ENCODE measurements at places on chromosomes 6 and 20.

DNA sequence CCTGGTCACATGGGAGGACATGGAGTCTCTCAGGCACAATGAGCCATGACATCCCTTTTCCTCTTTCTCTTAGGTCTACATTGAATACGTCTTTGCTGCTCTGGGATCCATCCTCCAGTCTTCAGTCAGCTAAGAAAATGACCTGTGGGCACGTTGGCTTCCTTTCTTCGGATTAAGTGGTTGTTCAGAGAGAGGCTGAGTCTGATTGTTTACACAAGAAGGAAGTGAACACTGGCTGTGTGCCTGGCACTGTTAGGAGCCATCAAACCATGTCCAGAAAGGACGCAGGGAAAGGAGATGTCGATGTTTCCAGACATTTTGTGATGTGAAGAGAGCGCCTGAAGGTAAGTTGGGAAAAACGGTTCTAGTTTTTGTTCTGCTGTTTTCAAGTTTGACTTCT, 309.9 kb upstream of the CDYL start:
- no peak for DNase-seq

- no peak for DNase-seq
Observed at GRCh38 chr6:161542346-161542980, 268.6 kb upstream of the AGPAT4 start.

GRCh38 chr6:53646606-53647005, 18.9 kb downstream of the KLHL31 start:
- DNase-seq: no peak

- DNase-seq: no peak
Observed at GRCh38 chr20:58753267-58753921, 60.8 kb downstream of the NPEPL1 start.

DNA sequence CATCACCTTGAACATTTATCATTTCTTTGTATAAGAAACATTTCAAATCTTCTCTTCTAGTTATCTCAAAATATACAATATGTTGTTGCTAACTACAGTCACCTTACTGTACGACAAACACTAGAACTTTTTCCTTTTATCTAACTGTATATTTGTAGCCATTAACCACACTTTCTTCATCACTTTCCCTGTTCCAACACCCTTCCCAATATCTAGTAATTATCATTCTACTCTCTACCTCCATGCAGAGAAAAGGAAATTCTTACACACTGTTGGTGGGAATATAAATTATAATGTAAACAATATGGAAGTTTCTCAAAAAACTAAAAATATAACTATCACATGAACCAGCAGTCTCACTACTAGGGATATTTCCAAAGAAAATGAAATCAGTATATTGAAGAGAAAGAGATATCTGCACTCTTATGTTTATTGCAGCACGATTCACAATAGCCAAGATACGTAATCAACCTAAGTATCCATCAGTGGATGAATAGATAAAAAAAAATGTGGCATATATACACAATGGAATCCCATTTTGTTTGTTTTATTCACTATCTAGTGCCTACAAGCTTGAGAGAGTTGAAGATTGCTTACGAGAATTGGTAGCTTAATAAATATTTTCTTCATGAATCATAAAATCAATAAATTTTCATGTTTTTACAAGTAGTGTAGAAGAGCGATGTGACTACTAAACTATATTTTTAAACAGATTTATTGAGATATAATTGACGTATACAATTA, 2.4 kb downstream of the RHAG start:
- no peak for DNase-seq

DNA sequence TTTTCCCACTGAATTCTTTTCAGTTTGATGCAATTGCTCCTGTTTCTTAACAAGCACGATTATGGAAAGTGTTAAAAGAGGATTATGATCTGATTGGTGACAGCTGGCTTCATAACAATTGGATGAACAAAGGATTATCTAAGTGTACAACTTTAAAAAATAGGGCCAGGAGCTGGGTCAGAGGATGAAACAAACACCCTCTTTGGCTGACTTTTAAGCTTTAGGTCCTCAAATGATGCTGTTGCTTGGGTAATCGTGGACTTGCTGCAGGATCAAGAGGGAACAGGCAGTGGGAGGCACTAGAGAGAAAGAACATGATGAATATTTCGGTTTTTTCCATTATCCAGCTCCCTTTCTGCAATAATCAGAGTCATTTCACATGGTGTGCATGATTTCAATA, 35.5 kb upstream of the TMX4 start:
- DNase-seq: no peak

GRCh38 chr6:163501026-163501425, 86.5 kb downstream of the QKI start:
- no peak for DNase-seq

DNA sequence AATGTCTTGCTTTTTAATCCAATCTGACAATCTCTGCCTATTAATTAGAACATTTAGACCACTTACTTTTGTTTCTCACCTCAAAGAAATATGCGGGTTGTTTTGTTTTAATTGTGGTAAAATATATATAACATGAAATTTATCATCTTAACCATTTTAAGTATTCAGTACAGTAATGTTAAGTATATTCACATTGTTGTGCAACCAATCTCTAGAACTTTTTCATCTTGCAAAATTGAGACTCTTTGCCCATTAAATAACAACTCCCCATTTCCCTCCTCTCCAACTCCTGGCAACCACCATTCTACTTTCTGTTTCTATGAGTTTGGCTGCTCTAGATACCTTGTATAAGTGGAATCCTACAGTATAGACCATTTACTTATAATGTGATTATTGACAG, 13.8 kb upstream of the TCP11 start:
- no peak for DNase-seq

GRCh38 chr6:41787219-41787917, at the start of gene TOMM6:
TOMM6 (plus strand) TSS chr6:41787694; CDS start chr6:41787698, 4 bp downstream.
- peak; percentile 92 for DNase-seq

DNA sequence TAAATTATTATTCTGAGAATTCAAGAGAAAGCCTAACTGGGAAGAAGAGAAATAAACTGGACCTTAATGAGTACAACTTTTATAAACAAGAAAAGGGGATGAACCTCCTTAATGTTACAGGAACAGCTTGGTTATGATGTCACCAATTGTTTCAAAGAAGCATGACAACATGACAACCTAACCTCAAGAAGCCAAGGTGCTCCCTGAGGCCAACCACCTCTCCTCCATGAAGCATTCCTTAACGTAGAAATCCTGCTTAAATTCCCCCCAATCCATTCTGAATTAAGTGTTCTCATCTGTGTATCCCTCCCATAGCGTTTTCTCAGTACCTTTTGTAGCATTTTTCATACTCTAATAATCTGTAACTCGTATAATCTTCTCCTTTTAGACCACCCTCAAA, 1.7 kb downstream of the HBS1L start:
- DNase-seq: no peak

DNA sequence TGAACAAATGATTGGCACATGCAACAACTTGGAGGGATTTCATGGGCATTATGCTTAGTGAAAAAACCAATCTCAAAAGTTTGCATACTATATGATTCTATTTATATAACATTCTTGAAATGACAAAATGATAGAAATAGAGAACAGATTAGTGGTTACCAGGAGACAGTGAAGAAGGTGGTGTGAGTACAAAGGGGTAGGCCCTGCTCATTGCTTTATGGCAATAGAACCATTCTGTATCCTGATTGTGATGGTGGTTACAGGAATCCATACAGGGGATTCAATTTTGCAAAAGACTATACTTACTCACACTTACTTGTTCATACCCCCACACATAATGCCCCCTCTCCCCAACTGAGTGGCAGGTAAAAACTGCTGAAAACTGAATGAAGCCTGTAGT, 30.2 kb upstream of the LAMA4 start:
- no peak for DNase-seq

GRCh38 chr6:116090251-116090650, 10.4 kb upstream of the NT5DC1 start:
- DNase-seq: no peak

- no peak for DNase-seq
Observed at GRCh38 chr6:155404937-155405336, 50.7 kb downstream of the NOX3 start.

DNA sequence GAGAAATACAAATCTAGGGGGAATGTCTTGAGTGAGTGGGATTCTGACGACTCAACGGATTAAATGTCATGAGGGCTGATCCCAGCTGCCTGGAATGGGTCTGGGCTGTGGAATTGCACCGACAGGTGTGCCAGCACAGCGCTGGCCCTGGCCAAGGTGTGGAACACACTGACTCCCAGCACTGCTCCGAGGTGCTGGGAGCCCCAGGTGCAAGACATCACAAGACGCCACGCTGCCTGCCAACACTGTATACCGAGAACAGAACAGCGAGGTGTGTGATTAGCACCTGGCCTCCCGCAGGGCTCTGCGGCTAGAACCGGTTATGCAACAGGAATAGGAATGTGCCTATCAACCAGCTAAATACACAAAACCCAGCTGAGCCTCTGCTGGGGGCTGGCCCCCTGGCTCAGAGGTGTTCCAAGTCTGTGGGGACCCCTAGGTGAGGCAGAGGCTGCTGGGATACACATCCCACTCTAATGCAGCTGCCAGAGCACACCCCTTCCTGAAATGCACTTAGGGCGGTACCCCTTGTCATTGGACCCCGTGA, 24.8 kb upstream of the APMAP start:
- DNase-seq: no peak

- DNase-seq: no peak
Observed at GRCh38 chr6:71091956-71092355, 135.1 kb upstream of the B3GAT2 start.

GRCh38 chr6:85494547-85495536, 45.0 kb downstream of the NT5E start:
- no peak for DNase-seq

- DNase-seq: no peak
Observed at GRCh38 chr20:61803915-61804751, 261.5 kb downstream of the TAF4 start.

GRCh38 chr6:90485635-90486277, 101.1 kb downstream of the MAP3K7 start:
- DNase-seq: no peak
